Stimulated activated CD8-positive, alpha-beta memory T cell treated with anti-CD3 and anti-CD28 coated beads, Interleukin-15, amount 100 ng/mL, for 1 hour (primary cell): ENCODE measurements at places on chromosomes 11 and 22.
A peak's percentile ranks its signal among the peaks of the same experiment; 100 is the strongest.

GRCh38 chr11:126561327-126561893, 205.9 kb downstream of the ST3GAL4 start:
- no peak for DNase-seq

DNA sequence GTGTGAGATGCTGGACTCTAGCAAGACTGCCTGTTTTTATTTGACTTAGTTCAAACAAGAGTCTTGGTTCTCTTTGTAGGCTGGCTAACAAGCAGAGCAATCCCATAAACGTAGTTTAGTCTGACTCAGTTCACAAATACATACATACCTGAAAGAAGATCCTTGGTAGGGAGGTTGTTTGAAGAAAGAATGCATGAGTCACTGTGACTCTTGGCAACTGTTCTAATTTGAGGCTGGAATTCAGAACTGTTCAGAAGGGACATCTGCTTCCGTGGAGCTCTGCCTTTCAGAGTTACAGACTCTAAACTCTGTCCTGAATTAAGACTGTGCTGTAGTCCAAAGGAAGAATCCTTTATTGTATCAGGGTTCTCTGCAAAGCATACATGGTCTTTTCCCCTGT, 32.2 kb downstream of the C2CD3 start:
- DNase-seq = no peak

GRCh38 chr11:43035086-43035485, 276.7 kb upstream of the API5 start:
- DNase-seq = no peak

DNA sequence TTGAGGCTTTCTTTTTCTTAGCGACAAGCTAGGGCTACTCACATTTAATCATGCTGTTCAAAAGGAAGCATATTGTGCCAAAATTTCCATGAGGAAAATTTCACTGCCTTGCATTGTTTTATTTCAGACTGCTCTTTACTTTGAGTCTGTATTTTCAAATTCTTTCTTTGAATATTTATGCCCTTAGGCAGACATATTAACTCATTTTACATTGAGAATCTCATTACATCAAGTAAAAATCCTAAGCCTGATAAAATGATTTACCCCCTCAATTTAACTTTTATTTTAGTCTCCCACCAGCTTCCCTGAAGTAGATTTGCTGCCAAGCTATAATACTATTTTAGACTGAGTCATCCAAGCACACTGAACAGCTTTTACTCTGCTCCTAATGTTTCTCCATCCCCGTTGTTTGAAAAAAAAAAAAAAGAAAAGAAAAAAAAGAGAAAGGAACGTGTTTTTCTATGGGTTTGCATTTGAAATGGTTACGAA, 189.3 kb upstream of the MTMR2 start:
- no peak for DNase-seq

GRCh38 chr22:31192513-31192912, 19.6 kb upstream of the LIMK2 start:
- DNase-seq = no peak

- DNase-seq = peak; percentile 47
Measured at GRCh38 chr11:76799066-76799804, 16.1 kb downstream of the TSKU start.

DNA sequence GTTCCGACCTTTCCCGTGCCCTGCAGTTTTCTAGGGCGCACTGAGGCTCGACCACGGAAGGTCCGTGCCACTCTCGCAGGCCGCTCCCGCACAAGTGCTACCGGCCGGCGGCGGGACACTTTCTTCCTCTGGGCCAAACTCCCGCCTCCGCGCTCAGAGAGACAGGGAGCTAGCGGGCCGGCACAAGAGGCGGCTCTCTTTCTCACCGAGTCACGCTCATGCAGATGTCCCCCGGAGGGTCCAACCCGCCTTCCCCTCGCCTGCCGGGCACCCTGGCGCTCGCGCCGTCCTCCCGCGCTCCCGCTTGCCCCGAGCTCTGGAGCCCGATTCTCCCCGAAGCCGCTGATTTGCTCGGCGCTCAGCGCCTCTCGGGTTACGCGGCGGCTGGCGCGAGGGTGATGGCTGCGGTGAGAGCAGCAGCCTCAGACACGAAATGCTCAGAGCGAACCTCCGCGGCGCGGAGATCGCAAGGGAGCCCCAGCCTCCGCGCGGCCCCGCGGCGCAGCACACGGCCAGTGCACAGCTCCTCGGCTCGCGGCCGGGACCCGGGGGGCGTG, 1.0 kb downstream of the LMO1 start:
- DNase-seq = no peak

DNA sequence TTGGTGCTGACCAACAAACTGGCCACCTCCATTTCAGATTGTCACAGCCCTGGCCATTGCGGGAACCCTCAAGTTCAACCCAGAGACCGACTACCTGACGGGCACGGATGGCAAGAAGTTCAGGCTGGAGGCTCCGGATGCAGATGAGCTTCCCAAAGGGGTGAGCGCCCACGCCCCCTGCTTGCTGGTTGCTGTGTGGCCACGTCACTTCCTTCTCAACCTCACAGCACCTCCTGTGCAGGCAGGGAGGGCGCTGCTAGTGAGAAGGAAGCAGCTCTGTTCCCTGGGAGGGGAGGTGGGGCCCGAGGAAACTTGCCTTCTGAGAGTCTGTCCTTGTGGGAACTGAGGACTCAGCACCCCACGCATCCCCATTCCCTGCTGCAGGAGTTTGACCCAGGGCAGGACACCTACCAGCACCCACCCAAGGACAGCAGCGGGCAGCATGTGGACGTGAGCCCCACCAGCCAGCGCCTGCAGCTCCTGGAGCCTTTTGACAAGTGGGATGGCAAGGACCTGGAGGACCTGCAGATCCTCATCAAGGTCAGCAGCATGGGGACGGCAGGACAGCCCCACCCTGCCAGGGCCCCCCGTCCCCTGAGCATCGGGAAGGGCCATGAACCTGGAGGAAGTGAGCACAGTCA, 19.3 kb downstream of the POLR3H start:
- DNase-seq = peak; percentile 17

- no peak for DNase-seq
Measured at GRCh38 chr22:17339095-17339693, 30.1 kb upstream of the CECR2 start.

DNA sequence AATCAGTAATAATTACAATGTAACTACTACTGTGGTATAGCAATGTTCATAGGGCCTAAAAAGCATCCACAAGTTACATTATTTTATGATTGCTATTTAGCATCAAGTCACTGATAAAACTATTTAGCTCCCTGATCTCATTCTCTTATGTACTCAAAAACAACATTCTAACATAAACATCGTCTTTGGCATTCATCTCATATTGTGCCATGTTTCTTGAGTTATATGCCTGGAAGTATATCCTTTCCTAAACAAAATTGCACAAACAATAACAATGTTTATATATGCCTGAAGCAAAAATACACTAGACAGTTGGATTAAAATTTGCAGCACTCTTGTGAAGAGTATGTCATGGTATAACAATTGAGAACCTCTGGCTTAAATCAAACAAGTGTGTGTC, 34.1 kb downstream of the HORMAD2 start:
- DNase-seq = no peak

DNA sequence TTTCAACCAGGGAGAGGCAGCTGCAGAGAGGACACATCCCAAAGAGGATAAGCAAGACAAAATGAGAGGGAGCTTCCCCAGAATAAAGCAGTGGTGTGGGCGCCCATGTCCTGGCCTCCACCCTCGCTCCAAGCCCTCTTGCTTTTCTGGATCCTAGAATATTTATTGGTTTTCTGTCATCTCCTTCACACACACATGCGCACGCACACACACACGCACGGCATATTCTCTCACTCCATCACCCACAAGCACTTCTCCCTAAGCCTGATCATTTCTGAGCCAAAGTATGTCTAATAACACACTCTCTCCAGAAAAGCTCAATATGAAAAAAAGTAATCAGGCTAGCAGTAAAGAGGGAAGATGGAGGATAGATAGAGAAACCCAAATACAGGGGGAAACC, 7.6 kb downstream of the IGSF9B start:
- DNase-seq = no peak

- no peak for DNase-seq
Measured at GRCh38 chr22:37753746-37754145, 54.0 kb upstream of the GCAT start.

- no peak for DNase-seq
Measured at GRCh38 chr11:28144808-28145207, 36.6 kb downstream of the METTL15 start.

GRCh38 chr11:78533399-78533798, 41.3 kb downstream of the NARS2 start:
- DNase-seq = no peak

DNA sequence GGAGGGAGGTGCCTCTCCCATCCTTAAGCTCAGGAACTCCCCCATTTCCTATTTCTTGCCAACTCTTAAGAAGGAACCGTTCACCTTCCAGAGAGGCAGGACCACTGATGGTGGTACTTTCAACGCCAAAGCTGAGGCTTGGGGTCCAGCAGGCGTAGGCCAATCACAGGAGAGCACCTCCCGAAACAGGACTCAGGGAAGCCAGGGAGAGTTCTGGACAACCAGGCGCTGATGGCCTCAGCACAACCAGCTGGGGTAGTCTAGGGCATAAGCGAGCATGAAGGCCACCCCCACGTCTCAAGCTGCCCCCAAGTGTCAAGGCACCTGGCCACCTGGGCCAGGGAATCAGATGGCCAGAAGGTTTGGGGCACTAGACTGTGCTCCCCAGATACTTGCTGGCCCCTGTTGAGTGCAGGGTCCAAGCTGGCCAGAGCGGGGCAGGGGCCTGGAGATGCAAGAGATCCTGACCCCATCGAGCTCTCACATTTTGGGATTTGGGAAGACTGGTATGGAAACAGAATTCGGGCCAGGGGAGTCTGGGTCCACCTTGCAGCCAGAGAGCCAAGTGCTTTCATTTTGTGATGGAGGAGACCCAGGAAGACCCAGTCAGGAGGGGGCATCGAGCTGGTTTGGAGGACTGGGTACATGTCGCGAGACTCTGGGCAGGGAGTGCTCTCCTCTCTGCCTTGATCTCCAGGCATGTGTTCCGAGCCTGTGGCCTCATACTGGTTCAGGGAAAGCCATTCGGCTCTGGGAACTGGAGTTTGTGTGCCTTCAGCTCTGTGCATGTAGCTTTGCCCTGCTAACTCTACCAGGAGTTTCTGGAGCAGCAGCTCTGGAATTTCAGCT, 926 bp downstream of the CD6 start:
- no peak for DNase-seq

GRCh38 chr11:2089536-2090165, 49.5 kb downstream of the IGF2 start:
- DNase-seq = no peak

- DNase-seq = no peak
Measured at GRCh38 chr11:71139516-71140205, 112.7 kb downstream of the SHANK2 start.

DNA sequence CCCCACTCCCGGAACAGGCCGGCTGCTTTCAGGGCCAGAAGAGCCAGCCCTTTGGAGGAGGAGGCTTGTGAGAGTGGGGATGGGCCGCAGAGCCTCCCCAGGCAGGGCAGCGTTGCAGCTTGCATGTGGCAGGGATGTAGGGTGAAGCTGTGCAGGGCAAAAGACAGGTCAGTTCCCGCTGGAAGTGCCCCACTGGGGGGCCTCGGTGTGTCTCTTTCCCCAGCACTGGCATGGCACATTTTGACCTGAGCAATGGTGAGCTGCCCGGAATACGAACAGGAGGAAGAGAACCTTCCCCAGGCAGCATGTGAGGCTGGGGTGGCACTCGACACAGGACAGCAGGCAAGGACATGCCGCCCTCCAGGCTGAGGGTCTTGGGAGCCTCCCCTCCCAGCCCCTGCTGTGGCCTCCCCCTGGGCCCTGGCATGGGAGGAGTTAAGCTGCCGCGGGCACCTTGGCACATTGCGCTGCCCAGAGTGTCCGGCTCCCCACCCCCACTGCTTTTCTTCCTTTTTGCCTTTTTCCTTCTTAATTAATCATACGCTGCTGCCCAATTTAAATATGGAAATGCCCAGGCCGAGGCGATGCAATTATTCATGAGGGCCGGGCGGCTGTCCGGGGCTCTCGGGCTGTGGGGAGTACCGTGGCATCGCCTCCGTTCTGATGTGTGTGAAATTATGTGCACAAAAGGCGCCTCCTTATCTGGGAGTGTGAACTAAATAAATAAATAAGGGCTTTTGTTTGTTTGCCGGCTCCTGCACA, 76.0 kb upstream of the WNT7B start:
- no peak for DNase-seq

GRCh38 chr22:43852573-43853327, 9.6 kb downstream of the SULT4A1 start:
- DNase-seq = no peak

DNA sequence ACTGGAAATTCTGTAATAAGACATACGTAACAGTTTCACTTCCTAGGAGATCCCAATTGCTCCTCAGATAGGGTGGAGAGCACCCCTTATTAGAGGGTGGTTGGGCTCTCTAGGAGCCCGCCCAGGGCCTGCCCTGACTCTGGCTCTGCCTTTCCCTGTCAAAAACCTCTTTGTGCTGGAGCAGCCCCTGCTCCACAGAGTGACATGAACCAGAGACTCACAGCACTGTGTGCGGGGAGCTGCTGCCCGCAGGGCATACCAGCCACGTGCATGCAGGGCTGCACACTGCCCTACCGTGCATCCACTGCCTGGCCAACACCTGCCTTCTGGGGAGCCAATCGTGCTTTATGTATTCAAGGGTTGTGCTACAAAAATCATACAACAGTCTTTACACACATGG, 24.3 kb downstream of the KCNQ1OT1 start:
- DNase-seq = no peak

- DNase-seq = no peak
Measured at GRCh38 chr11:71329165-71329510, 76.8 kb upstream of the SHANK2 start.

DNA sequence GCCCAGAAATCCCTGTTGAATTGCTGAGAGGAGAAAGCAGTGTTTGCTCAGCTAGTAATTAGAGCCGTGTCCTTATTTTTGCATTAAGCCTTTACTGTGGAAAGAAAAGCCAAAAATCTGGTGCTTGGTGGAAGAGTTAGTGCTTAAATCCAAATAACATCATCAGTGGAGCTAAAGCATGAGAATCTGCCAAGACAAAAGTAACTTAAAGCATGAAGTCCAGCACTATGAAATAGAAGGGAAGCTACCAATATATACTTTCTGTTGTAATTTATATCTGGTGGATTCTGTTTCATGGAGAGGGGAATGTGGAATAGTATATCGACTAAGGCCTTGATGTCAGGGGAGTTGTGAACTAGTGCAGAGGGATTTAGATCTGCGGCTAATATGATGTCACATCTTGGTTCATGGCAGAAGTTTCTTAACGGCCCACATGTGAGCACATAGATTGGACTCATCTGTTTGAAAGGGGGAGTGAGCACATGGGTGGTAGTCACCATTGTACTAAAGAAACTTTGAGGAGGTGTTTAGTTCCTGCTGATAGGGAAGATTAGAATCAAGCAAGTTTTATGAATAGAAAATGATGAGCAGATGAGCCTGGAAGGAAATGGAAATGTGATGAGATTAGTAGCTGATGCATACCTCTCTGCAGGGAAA, 224.4 kb upstream of the MTNR1B start:
- no peak for DNase-seq
